Right ventricle myocardium inferior (tissue), 1 donor: ENCODE measurements at places on chromosomes 2 and 18. TPM values are rescaled to one million over a fixed set of nuclear protein-coding genes. Genes with fewer than 3 reads are reported as not detected.

- DNase-seq: no peak
Observed at GRCh38 chr2:61172671-61173070, 10.7 kb downstream of the C2orf74 start.

GRCh38 chr2:58427572-58428095 lies 186.5 kb upstream of the FANCL start:
- DNase-seq: peak; percentile 64

DNA sequence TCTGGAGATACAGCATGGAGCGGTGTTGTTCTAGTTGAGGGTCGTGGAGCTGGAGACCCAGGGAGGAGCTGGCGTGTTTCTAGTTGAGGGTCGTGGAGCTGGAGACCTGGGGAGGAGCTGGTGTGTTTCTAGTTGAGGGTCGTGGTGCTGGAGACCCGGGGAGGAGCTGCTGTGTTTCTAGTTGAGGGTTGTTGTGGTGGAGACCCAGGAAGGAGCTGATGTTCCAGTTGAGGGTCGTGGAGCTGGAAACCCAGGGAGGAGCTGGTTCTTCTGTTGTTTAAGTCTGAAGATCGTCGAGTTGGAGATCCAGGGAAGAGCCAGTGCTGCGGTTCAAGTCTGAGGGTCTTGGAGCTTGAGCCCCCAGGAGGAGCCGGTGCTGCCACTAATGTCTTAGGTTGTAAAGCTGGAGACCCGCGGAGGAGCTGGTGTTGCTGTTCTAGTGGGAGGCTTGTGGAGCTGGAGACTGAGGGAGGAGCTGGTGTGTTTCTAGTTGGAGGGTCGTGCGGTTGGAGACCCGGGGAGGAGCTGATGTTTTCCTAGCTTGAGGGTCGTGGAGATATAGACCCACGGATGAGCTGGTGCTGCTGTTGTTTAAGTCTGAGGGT lies 155.3 kb downstream of the RTP5 start:
- no peak for DNase-seq

- no peak for DNase-seq
Observed at GRCh38 chr2:54942373-54942772, 107.9 kb downstream of the RTN4 start.

DNA sequence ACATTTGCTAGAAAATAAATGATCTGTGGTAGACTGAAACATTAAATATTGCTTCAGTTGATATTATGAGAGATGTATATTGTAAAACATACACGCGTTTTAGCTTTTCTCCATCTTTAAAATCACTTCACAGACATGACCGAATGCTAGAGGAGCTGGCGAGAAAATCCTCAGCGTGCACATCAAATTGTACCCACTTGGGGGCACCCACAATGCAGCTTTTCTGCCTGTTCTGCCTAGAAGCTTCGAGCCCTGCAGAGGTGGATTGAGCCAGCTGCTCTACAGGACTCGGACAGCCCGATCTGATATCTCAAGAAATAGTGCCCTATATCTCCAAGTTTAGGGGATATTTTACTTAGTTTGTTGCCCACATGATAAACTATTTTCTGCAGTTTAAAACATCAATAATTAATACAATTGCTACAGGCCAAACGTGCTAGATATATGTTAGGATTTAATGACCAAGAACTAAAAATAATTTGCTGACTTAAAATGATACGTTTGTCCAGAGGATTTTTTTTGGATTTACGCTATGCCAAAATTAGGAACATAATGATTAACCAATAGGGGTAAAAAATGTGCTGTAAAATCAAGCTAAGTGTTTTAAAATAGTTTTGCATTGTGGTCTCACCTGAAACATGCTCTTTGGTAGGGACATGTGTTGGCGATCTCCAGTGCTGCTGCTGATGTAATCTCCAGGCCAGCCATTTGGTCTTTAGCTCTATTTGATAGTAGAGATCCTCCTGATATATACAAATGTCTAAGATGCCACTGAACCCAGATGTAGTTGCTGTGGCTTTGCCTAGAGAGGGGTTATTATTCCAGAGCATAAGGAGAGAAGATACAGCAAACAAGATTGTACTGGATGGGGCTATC lies 22.3 kb upstream of the ATP5MC3 start:
- DNase-seq: no peak

- no peak for DNase-seq
Observed at GRCh38 chr2:133821107-133821760, 253.0 kb upstream of the NCKAP5 start.

SERPINB13 gene
- total RNA-seq: not detected
